ENCODE measurements at places on chromosomes 5 and 9. TPM values are rescaled to one million over a fixed set of nuclear protein-coding genes. Genes with fewer than 3 reads are reported as not detected.

GRCh38 chr9:98046180-98046543 lies 10.4 kb upstream of the NANS start:
- H3K36me3 ChIP-seq, result no peaks in the 10 kb centered on the region
- no peak overlapping the region for H3K27ac ChIP-seq
- H3K4me1 ChIP-seq, result no peaks in the 10 kb centered on the region
- no peaks in the 10 kb centered on the region for H3K27me3 ChIP-seq
- DNase-seq, result no peak
- no peak overlapping the region for H3K4me3 ChIP-seq

DNA sequence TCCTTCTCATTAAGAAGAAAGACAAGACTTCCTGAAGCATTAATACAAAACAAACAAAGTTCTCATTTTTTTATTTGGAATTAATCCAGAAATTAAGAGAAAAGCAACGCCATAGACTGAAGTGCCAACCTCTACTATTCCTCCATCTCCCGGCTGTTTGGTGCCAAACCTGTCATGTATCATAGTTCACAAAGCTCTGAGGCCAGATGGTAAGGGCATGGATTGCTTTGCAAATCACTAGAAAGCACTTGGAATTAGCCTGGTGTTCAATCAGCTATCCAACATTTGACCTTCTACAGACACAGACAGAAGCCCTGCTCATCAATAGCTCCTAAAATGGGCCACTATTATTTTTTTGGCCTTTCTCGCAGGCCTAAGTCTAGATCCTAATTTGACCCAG lies 33.8 kb downstream of the HTR1A start:
- no peak overlapping the region for H3K27ac ChIP-seq
- H3K4me1 ChIP-seq, result no peaks in the 10 kb centered on the region
- no peaks in the 10 kb centered on the region for H3K36me3 ChIP-seq
- no peak for DNase-seq
- no peak overlapping the region for H3K4me3 ChIP-seq

Gene CARD9
- 5.3 TPM for total RNA-seq

GRCh38 chr5:133827011-133827410 lies 141.4 kb downstream of the C5orf15 start:
- H3K36me3 ChIP-seq, result no peaks in the 10 kb centered on the region
- no peaks in the 10 kb centered on the region for H3K27me3 ChIP-seq
- DNase-seq, result peak; percentile 38
- H3K4me3 ChIP-seq, result no peak overlapping the region

Gene FCN1
- total RNA-seq, result 14.4 TPM

Gene CCNG1
- 108 TPM for total RNA-seq

GRCh38 chr5:100722657-100723056 lies 180.4 kb downstream of the ST8SIA4 start:
- H3K27me3 ChIP-seq, result no peaks in the 10 kb centered on the region
- H3K4me3 ChIP-seq, result no peak overlapping the region
- H3K27ac ChIP-seq, result no peak overlapping the region
- no peaks in the 10 kb centered on the region for H3K4me1 ChIP-seq

Measured in aorta (tissue), 5 donors.